Amniotic epithelial cell (primary cell): ENCODE measurements at places on chromosomes 3 and 15.

DNA sequence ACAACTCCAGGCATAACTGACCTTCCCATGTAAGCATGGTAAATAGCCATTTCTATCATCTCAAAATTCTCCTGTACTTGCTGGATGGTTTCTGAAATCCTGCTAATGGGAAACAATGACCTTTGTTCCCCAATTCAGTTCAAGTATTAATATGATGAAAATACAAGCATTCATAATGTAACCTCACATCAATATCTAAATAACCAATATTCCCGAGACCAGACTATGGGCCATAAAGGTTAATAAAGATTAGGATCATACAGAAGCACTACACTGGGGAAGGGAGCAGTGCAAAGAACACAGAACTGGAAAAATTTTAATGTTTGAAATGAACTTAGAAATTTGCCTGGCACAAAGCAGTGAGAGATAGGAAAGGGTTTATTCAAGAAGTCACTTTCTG, 151.3 kb upstream of the SETMAR start:
- DNase-seq: no peak

- DNase-seq: no peak
These were observed 21.8 kb downstream of the LRRC31 start for GRCh38 chr3:169847896-169848295.

DNA sequence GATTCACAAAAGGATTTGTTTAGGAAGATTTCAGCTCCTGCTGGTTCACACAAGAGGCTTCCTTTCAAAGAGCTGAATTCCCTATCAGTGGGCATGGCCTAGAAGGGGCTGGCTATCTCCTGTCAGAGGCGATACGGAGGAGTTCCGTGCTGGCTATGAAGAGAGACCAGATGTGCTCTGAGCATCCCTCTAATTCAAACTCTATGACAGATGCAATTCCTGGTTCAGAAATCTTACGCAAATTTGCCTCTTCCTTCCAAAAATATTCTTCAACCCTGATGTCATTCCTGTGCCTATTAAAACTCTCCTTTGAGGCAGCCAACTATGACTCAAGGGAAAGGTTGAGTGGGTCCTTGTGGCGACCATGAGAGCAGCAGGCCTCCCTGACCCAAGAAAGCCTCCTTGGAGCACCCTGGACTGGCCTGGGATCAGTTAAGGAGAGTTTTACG, 139.3 kb upstream of the HES1 start:
- no peak for DNase-seq

- DNase-seq: no peak
These were observed 1134.8 kb downstream of the ROBO1 start for GRCh38 chr3:78632925-78633553.

DNA sequence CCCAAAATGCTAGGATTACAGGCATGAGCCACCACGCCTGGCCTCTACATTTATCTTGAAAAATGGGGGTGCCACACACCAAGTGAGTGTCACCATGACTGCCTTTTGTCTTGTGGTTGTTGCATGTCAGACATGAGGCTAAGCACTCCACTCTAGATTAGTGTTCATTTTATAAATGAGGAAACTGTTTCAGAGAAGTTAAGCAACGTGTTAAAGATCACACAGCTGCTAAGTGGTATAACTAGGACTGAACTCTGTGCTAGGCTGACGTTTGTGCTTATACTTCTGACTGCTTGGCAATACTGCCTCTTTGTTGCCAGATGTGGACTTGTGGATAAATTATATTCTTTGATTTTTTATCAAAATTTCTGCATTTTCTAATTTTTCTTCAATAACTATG, 50.8 kb upstream of the SMAD6 start:
- no peak for DNase-seq
